ENCODE measurements at places on chromosomes 11 and 22.

DNA sequence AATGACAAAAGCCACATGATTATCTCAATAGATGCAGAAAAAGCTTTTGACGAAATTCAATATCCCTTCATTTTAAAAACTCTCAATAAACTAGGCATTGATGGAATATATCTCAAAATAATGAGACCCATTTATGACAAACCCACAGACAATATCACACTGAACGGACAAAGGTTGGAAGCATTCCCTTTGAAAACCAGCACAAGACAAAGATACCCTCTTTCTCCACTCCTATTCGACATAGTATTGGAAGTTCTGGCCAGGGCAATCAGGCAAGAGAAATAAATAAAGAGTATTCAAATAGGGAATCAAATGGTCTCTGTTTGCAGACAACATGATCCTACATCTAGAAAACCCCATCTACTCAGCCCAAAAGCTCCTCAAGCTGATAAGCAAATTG lies 52.0 kb downstream of the CASP12 start:
- DNase-seq, result no peak

DNA sequence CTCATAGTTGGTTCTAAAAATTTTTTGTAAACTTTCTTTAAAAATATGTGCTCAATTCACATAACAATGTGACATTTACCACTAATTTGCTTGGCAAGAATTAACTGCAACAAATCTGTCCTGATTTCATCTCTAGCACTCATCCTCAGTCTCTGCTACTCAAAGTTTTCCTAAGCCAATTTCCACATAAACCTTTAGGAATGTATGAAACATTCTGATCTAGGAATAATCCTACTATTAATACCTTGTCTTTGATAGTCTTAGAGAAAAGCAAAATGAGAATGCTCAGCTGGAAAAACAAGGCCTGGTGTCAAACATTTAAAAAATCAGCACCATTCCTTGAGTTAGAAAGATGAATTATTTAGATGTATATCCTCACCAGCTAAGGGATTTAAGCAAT lies 114.3 kb downstream of the CD44 start:
- no peak for DNase-seq

DNA sequence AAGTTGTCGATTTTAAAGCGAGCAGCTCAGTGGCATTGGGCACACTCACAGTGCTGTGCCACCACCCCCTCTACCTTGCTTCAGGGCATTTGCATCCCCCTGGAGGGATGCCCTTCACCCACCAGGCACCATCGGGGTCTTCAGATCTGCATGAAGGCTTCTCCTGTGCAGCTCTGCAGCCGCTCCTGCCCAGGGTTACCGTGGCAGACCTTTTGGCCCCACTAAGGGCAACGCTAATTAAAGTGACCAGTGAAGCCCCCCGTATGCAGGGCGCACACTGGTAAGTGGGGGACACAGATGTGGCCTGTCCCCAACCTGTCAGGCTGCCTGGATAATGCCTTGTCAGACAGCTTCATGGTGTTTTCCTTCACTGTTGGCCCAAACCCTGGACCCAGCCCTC lies 1117.7 kb downstream of the BRD1 start:
- no peak for DNase-seq

DNA sequence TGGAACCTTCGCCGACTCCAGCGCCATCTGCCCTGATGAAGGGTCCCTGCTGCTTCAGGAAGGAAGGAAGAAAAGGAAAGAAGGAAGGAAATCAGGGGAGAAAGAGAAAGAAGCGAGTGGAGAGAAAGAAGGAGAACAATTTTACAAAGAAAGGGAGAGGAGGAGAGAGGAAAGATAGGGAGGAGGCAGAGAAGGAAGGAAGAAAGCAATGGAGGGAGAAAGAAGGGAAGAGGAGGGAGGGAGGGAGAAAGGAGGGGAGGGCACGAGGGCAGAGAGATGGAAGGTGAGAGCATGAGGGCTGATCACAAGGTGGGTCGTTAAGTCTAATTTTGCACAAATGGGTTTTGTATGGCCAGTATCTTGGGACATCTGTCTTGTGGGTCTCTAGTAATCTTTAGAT lies 39.2 kb downstream of the PARVA start:
- DNase-seq, result no peak

GRCh38 chr11:113859665-113860064 lies 15.7 kb downstream of the USP28 start:
- no peak for DNase-seq

- DNase-seq, result peak; percentile 18
These were observed 8.3 kb upstream of the HTR3B start for GRCh38 chr11:113896156-113896879.

GRCh38 chr11:575313-575995 lies 816 bp upstream of the PHRF1 start:
- DNase-seq, result no peak

- DNase-seq, result no peak
These were observed 73.3 kb downstream of the ENTHD1 start for GRCh38 chr22:39820256-39820655.

DNA sequence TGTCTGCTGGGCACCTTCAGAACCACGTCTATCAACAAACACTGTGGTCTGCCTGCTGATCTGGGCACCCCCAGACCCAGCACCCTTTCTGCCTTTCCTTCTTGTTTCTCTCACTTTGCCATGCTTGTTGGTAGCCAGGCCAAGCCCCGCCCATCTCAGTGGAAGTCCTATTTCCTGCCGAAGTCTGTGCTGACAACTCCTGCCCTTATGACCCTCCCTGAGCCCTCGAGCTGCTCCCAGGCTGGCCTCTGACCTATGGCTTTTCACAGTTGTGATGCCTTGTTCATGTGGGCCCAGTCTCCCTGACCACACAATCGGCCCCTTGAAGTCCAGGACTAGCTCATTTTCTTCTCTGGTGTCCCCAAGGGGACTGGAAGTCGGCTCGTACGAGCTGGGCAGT lies 132.1 kb downstream of the DSCAML1 start:
- no peak for DNase-seq

DNA sequence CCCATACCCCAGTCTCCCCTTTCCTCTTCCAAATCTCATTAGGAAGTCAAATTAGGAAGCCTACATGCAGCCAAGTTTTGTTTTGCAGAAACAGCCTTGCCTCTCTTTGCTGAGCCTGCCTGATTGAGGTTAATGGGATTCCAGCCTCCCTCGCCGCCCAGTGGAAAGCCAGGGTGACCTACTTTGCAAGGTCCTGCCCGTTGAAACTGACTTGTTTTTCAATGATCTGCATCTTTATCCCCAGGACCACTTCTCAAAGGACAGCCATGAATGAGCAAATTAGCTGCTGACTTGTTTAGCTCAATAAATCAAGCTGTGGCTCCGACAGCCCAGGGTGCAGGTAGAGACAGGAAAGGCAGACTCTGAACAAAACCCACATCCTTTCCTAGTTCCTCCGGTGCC lies 110.4 kb downstream of the RRAS2 start:
- no peak for DNase-seq

- DNase-seq, result no peak
These were observed 52.0 kb upstream of the GRAMD1B start for GRCh38 chr11:123378096-123378495.

DNA sequence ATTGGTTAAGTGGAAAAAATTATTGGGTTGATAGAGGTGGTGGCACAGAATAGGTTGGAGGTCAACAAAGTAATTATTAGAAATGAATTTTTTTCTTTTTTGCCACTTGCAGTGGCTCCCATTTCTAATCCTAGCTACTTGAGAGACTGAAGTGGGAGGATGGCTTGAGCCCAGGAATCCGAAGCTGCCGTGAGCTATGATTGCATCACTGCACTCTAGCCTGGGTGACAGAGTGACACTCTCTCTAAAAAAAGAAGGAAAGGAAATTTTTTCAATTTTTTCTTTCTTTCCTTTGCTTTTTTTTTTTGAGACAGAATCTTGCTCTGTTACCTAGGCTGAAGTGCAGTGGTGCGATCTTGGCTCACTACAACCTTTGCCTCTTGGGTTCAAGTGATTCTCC lies 2.2 kb upstream of the BCO2 start:
- DNase-seq, result no peak

- no peak for DNase-seq
These were observed 1.5 kb downstream of the DDB2 start for GRCh38 chr11:47216121-47216798.

DNA sequence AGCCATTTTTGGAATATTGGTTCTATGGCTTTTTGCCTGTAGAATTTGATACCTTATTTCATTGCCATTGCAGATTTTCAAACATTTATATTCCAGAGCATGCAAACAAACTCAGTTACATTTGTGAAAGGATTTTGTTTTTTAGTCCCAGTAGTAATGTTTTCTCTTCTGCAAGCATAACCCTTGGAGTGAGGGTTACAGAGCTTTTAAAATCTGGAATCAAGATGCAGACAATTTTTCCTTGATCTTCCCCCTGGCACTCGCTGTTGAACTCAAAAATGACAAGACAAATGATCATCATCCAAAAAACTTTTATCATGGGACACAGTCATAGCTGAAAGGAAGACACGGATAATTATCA lies 20.8 kb downstream of the BBOX1 start:
- no peak for DNase-seq

DNA sequence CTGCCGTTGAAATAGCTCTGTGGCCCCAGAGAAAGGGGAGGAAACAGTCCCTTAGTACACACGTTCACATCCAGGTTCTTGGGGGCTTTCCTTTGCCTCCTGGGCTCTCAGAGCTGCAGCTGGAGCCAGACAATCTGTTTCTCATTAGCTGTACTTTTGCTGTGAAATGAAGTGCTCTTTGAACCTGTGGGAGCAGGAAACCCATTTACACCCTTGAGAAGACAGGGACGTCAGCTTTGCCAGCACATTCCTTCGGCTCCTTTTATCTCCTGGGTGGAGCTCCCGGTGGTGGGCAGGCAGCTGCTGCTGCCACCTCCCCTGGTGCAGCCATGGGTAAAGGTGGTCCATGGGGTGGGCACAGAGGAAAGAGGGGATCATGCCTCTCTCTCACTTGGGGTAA lies 80.6 kb upstream of the TIMP3 start:
- no peak for DNase-seq

DNA sequence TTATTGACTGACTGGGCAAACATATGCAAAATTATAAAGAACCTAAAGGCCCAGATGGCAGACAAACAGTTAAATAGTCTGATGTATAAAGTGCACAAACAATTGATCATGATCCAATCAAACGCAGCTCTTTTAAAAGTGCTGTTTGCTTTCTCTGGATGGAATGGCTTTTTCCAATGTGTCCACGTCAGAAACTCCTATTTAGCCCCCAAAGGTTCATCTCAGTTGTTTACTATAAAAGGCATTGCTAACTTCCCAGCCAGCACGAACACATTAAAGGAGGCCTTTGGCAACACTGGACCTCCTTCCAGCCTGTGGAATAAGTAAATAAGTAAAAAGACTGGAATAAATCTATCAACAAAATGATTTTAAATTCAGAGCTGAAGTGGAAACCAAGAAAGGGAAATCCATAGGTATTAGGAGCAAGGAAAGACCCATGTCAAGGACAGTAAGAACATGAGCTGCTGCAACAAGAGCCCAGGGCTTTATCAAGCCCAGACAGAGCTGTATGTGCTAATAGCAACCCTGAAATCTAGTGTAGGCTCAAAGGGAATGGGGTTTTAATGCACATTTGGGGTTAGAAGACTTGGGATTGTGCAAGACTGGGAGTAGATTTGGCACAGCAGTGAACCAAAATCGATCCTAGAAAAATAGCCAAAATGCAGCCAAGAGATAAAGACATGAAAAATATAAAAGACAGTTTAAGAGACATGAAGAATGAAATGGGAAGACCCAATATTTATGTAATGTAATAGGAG lies 105.4 kb downstream of the EFCAB6 start:
- no peak for DNase-seq

DNA sequence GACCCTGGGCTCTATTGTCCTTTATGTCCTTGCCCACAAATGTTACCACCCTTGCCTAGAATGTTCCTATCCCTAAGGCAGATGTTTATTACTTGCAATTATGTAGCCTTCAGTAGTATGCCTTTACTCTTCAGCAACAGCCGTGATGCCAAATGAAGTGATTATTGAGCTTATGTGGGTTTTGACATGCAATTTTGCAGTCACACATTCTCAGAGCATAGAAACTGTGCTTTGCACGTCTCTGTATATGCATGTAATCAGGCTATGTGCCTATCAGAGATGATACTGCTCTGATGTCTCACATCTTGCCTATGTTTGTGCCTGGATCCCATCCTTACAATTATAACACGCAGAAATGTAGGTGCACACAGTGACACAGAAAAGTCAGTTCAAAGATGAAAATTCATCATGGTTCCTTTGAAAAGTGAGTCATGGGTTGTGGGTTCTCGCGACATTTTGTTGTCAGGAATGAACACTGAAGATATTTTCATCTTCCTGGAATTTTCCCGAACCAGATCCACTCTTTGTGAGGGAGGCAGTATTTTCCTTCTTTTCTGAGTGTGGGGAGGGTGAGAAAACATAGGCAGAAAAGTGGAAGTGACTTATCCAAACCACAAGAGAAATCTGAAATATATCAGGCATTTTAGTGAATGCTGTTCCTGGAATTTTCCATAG lies 81.1 kb downstream of the BMAL1 start:
- DNase-seq, result no peak

DNA sequence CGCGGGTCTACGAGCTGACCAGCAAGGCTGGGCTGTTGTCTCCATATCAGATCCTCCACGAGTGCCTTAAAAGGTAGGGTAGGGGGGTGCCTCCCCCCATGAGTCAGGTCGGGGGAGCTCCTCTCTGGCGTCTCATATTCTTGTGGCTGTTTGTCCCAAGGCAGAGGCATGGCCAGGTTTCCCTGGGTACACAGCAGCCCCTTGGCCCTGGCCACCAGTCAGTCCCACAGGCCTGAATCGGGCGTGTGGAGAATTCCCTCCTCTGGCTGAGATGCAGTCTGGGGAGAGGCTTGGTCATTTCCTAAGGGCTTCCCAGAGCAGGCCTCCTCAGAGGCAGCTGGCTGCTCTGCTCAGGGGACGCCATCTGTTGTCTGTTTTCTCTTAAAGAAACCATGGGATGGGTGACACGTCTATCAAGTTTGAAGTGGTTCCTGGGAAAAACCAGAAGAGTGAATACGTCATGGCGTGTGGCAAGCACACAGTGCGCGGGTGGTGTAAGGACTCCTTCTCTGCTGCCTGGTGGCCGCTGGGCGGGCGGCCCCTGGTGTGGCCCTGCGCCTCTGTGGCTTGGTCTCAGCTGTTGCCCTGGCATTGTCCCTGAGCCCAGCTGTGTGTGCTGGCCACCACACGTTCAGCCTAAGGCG lies 9.6 kb upstream of the RANBP1 start:
- no peak for DNase-seq

DNA sequence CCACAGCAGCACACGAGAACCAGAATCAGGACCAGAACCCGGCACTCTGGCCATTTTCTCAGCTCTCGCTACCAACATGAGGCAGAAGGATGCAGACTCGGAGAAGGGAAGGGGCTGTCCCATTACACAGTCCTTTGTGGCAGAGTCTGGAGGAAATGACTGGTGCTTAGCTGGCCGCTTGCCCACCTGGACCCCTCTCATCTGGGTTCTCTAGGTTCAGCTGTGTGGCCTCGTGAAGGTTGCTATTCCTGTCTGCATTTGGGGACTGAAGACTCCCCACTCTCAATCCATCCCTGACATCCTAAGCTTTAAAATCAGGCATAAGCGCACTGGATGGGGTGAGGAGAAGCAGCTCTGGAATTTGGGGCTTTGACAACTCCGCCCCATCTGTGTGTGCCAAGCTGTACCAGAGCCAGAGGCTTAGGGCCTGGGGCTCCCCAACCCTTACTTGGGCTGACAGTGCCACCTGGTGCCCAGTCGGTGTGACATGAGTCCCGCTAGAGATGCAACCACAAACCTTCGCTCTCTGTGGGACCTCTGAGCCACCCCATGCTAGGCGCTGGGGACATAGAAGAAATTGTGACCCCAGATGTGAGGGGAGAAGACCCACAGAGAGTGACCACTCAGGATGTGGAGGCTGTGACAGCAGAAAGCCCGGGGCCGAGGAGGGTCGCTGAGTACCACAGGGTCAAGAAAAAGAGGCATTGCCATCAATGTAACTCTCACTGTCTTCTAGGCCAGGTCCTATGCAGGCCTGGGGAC lies 35.8 kb upstream of the FCHSD2 start:
- DNase-seq, result peak; percentile 60

All from CD8-positive, alpha-beta memory T cell (primary cell).